NCI-H2081 treated with DMSO at 0.1 percent for 48 hours (cell line): ENCODE measurements at places on chromosomes 4 and X.
A peak's percentile ranks its signal among the peaks of the same experiment; 100 is the strongest.

- DNase-seq, result no peak
Observed at GRCh38 chrX:418927-419729, 32.4 kb upstream of the PPP2R3B start.

DNA sequence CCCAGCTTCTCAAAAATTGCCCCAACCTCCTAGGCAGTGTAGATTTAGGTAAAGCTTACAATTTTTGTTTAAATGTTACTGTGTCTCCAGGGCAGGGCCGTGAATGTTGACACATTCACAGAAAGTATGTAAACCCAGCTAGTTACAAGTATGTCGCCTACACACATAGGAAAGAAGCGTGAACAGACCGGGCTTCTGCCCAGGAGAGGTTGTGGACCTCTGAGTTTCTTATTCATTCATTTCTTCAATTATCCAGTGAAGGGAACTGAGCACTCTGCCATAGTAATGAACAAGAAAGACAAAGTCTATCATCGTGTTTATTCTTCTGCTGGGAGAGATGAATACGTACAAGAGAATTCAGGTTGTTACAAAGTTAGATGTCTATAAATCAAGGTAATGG, 93.2 kb downstream of the TRIML1 start:
- DNase-seq, result no peak

GRCh38 chr4:96073461-96073860, 233.6 kb downstream of the PDHA2 start:
- no peak for DNase-seq

DNA sequence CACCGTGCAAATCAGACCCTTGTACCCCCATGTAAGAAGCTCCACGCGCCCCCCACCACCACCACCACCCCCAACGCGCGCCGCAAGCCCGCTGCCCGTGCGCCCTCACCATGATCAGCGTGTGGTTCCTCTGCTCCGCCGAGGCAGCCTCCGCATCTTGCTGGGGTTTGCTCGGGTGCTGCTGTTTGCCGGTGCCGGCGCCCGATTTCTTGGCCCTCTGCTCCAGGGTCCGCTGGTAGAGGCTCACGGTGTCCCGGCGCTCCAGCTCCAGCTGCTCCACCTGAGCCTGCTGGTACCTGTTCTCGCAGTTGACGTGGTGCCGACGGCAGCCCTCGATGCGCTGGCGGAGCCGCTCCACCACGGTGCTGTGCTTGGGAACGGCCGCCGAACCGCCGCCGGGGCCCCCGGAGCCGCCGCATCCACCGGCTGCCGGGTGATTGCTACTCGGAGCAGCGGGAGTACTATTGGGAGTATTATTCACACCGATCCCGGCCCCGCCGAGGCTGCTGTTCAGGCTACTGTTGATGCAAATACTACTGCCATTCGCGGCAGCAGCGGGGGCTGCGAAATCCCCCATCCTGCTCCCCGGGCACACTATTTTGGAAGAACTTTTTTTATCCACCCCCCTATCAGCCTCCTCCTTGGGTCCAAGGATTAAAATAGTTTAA, 1.1 kb downstream of the MAML3 start:
- no peak for DNase-seq

- no peak for DNase-seq
Observed at GRCh38 chr4:11843927-11844326, 415.2 kb upstream of the HS3ST1 start.

GRCh38 chrX:136899221-136899620, 18.7 kb upstream of the RBMX start:
- DNase-seq, result no peak

- no peak for DNase-seq
Observed at GRCh38 chr4:87025023-87025613, 90.3 kb downstream of the AFF1 start.

GRCh38 chr4:69859140-69859685, 732 bp downstream of the SULT1E1 start:
- DNase-seq, result no peak

DNA sequence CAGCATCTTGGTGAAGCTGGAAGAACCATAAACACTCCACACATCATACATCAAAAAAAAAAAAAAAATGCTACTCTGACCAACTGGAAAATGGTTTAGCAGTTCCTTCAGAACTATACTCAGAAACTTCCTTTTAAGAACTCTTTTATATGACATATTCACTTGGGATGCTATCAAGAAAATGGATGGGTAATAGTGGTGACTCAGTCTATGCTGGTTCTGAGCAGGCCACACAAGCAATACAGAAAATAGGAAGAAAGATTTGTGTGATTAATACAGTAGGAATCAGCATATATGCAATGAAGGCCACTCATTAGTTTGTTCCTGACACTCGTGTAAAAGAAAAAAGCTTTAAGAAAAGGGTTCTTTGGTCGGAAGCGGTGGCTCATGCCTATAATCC, 123.5 kb upstream of the FAT4 start:
- no peak for DNase-seq

- DNase-seq, result no peak
Observed at GRCh38 chr4:57156242-57156990, 46.2 kb upstream of the IGFBP7 start.

- no peak for DNase-seq
Observed at GRCh38 chrX:47572773-47573340, 9.4 kb upstream of the TIMP1 start.

DNA sequence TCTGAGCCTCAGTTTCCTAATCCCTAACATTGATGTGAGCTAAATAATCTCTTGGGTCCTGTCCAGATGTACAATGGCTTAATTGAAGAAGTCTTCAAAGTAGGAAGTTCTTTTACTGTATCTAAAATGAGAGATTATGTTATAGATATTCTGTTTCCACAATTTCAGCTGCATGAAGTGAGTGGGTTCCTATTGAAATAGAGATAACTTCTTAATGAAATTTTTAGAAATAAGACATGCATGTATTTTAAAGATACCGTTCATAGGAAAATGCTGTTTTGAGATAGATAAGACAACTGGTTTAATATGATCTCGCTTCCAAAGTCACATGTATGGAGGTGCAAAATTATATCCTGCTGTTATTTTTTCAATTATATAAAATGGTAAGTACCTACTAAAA, 71.9 kb downstream of the CLDN22 start:
- no peak for DNase-seq

DNA sequence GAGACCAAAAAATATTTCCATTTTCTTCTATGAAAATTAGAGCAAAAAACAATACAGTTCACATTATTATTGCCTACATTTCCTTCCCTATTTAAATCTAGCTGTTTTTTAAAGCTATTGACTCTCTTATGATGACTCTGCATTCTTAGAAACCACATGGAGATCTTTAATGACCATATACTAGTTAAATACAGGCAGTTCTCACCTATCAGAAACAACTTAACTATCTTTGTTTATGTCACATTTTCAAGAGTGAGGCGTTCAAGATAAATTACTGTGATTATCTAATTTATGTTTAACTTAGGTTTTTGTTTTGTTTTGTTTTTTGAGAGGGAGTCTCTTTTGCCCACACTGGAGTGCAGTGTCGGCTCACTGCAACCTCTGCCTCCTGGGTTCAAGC, 3.0 kb downstream of the CISD2 start:
- DNase-seq, result no peak

- DNase-seq, result no peak
Observed at GRCh38 chr4:149718500-149718899, 97.1 kb downstream of the IQCM start.

- peak; percentile 89 for DNase-seq
Observed at GRCh38 chrX:120140293-120140981, 18.0 kb upstream of the RHOXF2 start.

GRCh38 chr4:153570228-153570973, 104.2 kb downstream of the TMEM131L start:
- DNase-seq, result no peak

GRCh38 chr4:74206088-74206825, 48.3 kb downstream of the MTHFD2L start:
- DNase-seq, result no peak

DNA sequence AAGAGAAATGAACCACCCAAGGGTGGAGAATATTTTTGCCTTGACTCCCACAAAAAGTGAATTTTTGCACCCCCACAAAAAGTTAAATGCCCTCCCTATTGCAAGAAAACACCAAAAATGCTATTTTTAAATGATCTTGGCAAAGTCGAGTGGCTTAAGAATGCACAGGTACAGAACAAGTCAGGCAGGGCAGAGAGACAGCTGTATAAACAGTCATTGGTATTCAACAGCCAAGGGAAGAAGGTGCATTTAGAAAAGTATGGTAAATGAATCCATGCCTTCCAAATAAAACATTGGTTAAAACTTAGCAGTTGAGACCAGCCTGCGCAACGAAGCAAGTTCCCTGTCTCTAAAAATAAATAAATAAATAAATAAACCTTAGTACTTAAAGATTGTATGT, 169.3 kb downstream of the CHIC2 start:
- no peak for DNase-seq

DNA sequence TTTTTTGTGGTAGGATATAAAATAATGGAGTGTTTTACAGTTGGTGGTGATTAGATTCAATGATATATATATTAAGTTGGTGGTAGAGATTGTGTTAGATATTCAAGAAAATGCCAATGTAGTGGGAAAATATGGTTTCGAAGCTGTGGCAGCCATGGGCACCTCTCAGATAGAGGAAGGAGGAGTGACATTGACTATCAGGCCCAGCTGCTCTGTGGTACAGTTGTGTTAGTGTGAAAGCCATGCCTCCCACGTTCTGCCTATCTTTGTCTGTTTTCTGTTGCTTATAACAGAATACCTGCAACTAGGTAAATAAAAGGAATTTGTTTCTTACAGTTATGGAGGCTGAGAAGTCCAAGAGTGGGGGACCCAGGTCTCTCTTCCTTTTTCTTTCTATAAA, 101.9 kb downstream of the ARHGAP10 start:
- DNase-seq, result no peak

DNA sequence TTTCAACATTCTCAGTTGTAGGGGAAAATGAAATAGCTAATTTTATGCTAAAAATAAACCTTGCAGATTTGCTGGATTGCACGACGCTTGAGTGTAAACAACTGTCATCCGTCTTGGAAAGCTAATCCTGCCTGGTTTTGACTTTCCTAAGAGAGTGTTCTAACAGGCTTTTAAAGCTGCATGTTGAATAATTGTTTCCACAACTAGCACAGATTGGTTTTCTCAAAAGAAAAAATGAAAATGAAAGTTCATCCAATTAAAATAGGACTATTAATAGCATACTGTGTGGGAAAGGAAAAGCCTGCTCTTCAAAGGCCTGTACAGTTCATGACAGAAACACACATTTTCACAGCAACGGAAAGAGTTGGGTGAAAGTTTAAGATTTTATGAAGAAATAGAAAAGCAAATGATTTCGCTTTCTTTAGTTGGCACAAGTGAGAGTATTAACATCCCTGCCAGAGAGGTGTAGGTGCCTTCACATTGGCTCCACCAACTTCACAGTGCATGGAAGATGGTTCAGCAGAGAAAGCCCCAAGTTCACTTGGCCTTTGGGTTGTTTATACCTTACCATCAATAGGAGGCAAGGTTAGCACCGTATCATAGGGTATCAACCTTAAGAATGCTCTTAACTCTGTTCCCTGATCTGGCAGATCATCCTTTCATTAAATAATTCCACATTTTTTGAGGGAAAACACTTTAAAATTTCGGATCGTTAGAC, 140.0 kb upstream of the GUCY1A1 start:
- no peak for DNase-seq

- no peak for DNase-seq
Observed at GRCh38 chrX:27598312-27598711, 8.2 kb downstream of the DCAF8L2 start.

- no peak for DNase-seq
Observed at GRCh38 chr4:81804849-81805248, 333.1 kb upstream of the RASGEF1B start.

DNA sequence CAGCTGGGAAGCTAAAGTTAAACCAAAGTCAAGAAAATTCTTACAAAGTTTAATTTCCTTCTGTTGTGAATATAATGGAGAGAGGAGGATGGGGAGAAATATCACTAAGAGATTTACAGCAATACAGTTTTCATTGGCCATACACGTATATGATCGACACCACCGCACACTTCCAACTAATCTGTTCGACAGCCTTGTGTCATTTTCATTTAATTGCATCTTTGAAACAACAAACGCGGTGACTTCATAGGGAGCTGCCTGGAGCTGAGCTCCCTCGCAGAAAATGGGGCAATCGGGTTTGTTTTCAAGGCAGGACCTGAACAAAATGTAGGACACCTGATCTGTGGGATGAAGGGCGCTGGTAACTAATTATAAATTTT, 1.3 kb downstream of the PTPN13 start:
- DNase-seq, result no peak

GRCh38 chr4:70734971-70735370, 13.2 kb downstream of the RUFY3 start:
- DNase-seq, result no peak

DNA sequence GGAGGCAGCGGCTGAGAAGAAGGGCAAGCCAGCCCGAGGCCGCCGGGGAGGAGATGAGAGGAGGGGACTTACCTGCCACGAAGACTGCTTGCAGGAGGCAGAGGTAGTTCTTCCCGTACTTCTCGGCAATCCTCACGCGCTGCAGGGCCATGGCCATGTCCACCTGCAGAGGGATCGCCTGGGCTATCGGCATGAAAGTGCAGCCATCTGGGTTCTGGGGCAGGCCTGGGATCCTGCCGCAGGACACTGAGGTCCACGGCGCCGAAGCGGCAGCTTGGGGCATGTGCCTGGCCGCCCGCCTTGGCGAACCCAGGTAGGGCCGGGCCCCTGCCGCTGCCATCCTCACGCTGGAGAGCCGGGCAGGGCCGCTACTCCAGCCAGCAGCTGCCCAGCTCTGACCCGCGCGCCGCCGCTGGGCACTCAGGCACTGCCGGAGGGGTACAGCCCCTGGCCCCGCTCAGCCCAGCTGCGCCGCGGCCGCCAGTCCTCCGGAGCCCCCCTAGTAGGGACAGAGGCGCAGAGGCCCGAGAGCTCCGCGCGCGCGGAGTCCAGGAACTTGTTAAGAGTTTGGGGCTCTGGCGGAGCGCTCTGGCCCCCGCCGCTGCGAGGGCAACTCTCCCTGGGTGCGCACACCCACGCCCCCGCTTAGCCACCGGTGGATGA, 16.0 kb downstream of the MCF2 start:
- DNase-seq, result no peak

DNA sequence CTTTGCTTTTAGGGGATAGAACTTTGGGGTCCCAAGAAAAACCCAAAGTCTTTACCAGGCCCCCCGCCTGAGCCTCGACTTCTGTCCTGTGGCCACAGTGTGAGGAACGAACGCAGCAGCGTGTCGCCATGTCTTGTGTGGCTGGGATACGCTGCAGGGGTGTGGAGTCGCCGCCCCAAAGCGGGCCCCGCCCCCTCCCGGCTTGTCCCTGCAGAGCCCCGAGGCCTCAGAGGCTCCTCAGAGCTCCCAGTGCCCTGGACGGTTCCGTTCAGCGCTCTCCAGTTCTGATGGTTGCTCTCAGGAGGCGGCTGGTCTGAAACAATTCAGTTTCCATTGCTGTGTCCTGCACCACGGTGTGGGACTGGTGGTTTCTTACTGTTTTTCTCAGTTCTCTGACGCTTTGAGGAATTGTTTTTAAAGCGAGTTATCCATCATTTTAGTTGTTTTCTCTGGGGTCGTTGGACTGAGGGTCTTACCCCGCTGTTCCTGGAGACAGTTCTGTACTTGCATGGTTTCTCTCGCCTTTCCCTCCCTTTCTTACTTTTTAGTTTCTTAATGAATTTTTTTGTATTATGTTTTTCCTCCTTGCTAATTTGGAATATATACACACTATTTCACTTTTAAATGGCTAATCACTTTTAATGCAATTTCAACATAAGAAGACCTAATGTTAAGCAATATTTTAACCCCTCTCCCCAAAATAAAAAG, 1.6 kb upstream of the IDUA start:
- DNase-seq, result no peak

GRCh38 chr4:89099471-89099870, 11.9 kb upstream of the TIGD2 start:
- no peak for DNase-seq

GRCh38 chrX:63932006-63932405, 147.0 kb upstream of the ARHGEF9 start:
- no peak for DNase-seq

GRCh38 chr4:118729287-118730286, 44.4 kb downstream of the METTL14 start:
- no peak for DNase-seq
